Glutamatergic neuron (in vitro differentiated cells): ENCODE measurements at places on chromosomes 5 and 9.

DNA sequence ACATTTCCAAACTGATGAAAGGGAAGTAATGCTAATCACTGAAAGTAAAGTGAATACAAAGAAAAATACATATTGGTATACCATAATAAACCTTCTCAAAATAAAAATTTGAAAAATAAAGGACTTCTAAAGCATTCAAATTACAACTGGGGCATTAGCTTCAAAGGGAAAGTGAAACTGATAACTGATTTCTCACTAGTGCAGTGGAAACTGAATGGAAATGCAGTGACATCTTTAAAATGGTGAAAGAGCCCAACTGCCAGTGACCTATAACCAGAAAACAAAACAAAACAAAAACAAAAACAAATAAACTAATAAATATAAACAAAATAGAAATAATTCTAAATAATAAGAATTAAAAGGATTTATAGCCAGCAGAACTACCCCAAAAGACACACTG lies 297.5 kb upstream of the GRIN3A start:
- DNase-seq: no peak

GRCh38 chr5:178984145-178985072 lies 10.7 kb downstream of the GRM6 start:
- DNase-seq: no peak

GRCh38 chr5:104171958-104172690 lies 609.5 kb upstream of the NUDT12 start:
- no peak for DNase-seq

DNA sequence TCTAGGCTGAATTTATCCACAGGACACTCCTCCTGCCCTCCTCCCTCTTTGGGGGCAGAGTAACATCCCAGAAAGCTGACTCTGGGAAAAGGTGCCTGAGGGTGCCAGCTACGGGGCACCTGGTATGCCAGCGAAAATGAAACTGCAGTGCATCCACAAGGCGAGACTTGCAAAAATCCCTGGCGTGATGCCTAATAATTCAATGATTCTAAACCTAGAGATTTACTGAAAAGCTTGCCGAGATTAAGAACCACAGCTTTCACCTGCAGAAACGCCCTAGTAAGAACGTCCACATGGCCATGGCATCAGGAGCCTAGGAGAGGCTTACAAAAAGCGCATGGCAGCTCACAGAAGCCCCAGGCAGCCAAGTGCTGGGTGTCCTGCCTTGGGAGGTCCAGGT lies 20.9 kb downstream of the CCNJL start:
- DNase-seq: no peak

DNA sequence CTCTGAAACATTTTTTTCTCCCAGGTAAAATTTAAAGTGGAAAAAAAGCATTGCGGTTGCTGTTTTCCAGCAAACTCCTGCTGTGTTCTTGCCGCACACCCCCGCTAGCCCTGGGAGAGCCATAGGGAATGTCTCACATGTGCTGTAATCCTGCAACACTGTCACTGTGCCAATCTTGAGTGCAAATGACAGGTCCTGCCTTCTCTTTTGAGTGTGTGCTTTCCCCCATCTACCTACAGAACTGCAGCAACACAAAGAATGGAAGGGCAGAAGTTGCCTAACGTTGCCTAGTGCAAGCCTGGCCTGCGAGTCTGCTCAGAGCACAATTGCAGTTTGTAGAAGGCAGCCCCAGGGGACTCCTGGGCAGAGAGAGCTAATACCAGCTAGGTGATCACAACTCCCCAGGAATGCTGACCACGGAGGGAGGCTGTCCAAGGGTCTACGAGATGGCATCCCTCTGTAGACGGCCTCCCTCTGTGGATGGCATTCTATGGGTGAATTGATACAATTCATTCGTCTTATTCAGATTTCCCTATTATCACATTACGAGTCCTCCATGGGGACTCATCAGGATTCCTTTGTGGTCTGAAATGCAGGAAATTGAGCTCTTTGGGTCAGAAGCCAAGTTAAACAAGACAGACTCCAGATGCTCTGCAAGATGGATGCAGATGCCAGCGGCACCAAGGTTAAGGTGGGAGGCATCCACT lies 172.6 kb upstream of the S1PR3 start:
- DNase-seq: peak; percentile 54

GRCh38 chr5:176131771-176132170 lies 106.5 kb upstream of the SIMC1 start:
- DNase-seq: no peak

DNA sequence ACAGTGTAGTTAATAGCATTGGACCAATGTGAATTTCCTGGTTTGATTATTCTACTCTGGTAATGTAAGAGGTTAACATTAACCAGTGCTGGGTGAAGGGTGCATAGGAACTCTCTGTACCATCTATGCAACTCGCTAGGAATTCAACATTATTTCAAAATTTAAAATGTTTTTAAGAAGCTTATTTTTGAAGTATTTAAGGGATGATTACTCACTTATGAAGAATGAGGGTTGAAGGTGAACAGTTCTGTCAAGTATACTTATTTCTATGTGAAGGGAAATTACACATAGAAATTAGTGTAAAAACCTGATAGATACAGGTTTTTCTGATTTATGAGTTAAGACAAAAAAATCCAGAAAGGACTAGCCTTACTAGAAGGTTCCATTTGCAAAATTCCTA lies 165.8 kb downstream of the INSYN2B start:
- no peak for DNase-seq

GRCh38 chr9:83043597-83043996 lies 19.3 kb downstream of the RASEF start:
- DNase-seq: no peak

DNA sequence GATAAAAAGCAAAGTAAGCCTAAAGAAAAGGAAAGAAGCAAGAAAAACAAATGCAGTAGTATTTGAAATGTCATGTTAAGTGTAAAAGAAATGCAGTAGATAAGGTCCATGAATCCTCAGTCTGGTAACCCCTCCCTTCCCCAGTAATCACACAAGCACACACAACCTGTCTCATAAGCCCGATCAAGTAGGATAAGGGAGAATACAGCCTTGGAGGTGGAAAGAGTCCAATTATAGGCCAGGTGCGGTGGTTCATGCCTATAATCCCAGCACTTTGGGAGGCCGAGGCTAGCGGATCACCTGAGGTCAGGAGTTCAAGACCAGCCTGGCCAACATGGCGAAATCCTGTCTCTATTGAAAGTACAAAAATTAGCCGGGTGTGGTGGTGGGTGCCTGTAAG lies 117.9 kb downstream of the GADD45G start:
- no peak for DNase-seq

DNA sequence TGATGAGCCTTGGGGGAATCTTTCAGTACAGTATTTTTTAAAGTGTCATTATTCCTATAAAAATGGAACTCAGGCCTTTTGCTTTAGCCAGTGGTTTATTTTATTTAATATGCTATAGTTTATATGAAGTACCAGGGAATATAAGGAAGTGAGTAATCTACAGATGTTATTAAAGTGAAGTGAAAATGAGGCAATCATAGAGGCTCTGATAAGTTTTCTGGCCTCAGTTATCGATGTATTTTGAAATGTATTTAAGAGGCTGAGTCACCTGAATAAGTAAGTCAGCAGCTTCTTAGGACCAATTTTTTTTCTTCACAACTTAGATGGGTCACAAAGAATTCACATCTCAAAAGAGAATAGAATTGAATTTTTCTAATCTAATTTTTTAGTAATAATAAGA lies 829.0 kb downstream of the DNAH5 start:
- DNase-seq: no peak

GRCh38 chr5:13804336-13804735 lies 140.2 kb downstream of the DNAH5 start:
- no peak for DNase-seq

DNA sequence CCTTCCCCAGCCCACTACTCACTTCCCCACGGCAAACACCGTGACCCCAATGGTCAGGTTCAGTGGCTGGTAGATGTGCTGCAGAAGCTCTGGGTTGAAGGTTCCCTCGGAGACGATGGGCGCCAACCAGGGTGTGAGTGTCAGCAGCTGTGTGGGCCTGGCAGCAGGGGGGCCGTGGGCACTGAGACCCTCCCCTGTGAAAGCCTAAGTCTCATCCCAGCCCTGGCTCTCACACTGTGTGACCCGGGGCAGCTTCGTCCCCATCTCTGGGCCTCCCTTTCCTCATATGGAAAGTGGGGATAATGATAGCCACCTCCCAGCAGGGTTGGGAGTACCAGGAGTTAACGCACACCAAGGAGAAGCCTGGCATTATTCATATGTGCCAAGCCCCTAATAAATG lies 8.6 kb downstream of the GBGT1 start:
- DNase-seq: no peak

GRCh38 chr9:115204904-115205453 lies 87.0 kb upstream of the TNC start:
- no peak for DNase-seq

GRCh38 chr5:71946343-71947030 lies 160.8 kb upstream of the MAP1B start:
- DNase-seq: no peak

GRCh38 chr5:143051244-143052058 lies 281.3 kb downstream of the ARHGAP26 start:
- no peak for DNase-seq

DNA sequence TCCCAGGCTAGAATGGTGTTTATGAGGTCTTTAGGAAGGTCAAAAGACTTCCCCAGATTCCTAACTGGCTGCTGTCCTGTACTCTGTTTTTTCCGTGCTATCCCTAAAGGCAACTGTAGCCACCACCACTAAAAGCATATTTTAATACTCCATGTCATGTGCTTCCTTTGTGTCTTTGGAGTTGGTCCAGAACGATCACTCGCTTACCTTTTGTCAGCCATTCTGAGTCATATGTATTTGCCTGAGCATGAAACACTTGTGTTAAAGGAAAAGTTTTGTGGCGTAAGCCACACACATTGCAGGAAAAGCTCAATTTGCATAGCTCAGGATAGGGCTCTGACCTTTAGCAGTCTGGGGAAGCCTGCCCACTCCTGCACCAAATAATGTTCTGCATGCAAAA lies 299.6 kb downstream of the NTRK2 start:
- no peak for DNase-seq

DNA sequence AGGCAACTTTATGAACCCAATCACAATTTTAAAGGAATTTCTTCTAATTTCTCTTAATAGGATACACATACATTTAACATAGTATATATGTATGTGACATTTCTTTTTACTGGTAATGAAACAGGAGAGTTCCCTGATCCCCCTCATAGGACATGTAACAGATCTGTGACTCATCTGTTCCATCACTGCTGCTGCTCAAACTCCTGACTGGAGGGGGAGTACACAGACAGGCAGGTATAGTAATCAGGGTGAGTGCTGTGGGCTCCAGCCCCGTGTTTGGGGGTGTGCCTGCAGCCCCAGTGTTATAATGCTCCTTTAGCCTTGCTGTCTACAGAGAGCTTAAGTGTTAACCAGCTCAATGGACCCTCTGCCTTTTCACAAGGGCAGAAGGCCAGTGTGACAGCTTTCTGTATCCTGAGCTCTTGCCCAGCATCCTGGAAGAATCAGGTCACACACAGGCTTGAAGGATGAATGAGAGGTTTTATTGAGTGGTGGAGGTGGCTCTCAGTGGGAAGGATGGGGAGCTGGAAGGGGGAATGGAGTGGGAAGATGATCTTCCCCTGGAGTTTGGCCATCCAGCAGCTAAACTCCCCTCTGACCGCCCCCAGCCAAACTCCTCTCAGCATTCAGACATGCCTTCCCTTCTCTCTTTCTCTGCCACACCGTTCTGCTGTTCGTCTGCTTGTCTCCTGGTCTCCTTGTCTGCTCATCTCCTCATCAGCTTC lies 161.3 kb downstream of the ZNF608 start:
- no peak for DNase-seq

DNA sequence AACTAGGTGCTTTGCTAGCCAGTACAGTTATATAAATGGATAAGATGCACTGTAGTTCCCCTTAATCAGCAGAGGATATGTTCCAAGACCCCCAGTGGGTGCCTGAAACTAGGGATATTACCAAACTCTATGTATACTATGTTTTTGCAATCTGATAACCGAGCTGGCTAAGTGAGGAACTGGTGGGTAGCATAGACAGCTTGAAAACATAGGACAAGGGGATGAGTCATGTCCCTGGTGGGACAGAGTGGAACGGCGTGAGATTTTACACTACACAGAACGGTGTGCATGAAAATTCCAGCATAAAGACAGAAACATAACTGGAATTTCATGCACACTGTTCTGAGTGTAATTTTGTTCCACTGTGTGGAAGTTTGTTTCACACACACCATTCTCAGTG lies 86.9 kb downstream of the BASP1 start:
- no peak for DNase-seq

GRCh38 chr5:5628866-5629606 lies 206.6 kb downstream of the ICE1 start:
- no peak for DNase-seq

GRCh38 chr5:6660688-6661087 lies 27.4 kb downstream of the SRD5A1 start:
- no peak for DNase-seq
